Upper lobe of left lung (tissue), 6 donors: ENCODE measurements at places on chromosomes 1 and 21. TPM values are rescaled to one million over a fixed set of nuclear protein-coding genes. Genes with fewer than 3 reads are reported as not detected.

Gene PTGER3
- total RNA-seq, result not detected

Gene POU3F1
- total RNA-seq, result not detected

Gene LAX1
- 1.8 TPM for total RNA-seq

- DNase-seq, result no peak
Measured at GRCh38 chr21:46250146-46250725, 21.7 kb upstream of the LSS start.

GRCh38 chr1:221672965-221673364, 68.9 kb downstream of the DUSP10 start:
- no peak for DNase-seq

- no peak for DNase-seq
Measured at GRCh38 chr1:112318263-112318662, 77.8 kb upstream of the CTTNBP2NL start.

GRCh38 chr1:201105688-201106087, 6.5 kb downstream of the CACNA1S start:
- no peak for DNase-seq

DNA sequence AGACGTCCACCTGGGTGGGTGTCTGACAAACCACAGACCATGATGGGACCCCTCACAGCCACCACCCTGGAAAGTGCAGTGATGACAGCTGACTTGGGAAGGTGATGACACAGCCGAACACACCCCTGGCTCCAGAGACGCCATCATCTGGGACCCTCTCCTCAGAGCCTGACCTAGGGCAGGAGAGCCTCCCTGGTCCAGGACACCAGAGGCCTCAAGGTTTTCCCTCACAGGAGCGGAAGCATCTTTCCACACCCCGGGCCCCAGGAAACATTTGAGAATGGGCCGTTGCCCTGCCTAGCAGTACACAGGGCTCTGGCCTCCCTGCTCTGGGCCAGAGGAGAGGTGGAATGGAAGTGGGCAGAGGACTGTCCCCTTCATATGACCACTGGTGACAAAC, 79.7 kb downstream of the SYT2 start:
- DNase-seq, result no peak

DNA sequence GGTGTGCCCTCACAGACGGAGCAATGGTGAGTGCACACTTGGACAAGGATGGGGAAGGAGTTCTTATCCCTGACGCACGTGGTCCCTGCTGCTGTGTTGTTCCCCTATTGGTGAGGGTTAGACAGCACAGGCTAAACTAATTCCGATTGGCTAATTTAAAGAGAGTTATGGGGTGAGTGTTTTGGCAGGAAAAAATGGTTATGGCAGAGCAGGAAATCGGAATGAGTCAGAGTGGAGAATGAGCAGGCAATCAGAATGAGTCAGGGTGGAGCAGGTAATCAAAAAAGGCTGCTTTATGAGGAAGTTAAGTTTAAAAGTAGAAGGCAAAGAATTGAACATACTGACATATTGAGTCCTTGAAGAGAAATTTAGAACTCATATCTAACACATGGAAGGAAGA, 100.5 kb downstream of the NGF start:
- DNase-seq, result no peak
